Fibroblast of skin of right biceps (primary cell): ENCODE measurements at places on chromosomes 4 and X.

DNA sequence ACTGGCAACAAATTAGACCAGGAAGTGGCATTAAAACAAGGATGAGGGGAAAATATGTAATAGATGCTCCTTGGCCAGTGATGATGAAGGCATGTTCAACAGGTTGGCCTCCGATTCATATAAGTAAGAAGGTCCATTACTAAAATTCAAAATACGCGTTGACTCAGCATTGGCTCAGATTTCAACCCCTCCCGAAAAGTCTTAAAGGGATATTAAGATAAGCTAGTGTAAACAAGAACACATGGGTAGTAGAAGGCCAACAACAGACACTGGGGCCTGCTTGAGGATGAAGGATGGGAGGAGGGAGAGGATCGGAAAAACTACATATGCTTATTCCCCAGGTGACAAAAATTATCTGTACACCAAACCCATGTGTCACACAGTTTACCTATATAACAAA lies 19.1 kb upstream of the LAP3 start:
- DNase-seq = no peak

DNA sequence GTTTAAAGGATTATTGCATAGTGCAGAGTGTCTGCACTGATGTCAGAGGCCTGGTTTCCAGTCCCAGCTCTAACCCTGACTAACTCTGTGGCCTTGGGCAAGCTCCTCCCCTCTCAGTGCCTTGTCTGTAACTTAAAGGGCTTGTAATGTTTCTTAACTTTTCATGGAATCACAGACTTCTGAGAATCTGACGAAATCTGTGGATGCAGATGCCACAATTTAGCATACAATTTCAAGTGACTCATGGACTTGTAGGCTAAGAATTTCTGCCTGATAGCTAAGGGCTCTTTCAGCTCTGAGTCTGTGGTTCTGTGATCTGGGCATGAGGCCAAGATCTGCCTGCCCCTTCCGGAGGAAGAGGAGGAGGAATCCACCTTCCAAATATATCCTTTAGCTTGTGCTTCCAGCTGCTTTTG lies 236.9 kb downstream of the AR start:
- peak; percentile 95 for DNase-seq

DNA sequence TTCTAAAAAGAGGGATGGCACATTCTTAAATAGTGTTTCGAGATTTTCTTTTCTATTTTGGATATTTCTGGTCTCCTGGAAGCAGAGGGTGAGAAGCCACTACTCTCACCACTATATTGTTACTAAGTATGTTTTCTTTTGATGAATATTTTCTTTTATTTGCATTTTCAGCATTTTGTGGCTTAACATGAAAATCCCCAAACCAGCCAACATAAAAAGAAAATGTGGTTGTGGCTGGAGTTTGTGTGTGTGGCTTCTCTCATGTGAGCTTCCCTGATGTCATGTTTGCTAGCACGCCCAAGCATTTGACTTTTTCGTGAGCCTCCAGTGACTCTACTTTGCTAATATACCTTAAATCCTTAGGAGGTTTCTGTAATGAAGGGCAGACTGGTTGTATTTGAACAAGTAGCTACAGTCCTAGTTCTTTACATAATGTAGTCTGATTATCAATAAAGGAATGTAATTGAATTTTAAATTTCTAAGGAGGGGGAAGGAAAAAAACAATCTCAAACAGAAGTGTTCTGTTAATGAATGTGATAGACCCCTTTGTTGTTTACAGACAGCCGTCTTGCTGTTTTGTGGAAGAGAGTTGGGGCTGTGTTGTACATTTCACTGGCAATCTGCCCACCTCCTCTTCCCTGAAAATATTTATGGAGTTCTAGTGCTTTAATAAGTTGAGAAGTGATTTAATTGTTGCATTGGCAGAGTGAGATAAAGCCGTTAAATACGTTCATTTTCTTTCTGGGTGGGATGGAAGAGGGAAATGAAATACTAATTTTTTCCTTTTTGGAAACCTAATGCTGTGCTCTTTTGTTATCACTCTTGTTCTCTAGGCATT lies 114.6 kb downstream of the ARHGAP10 start:
- DNase-seq = no peak

DNA sequence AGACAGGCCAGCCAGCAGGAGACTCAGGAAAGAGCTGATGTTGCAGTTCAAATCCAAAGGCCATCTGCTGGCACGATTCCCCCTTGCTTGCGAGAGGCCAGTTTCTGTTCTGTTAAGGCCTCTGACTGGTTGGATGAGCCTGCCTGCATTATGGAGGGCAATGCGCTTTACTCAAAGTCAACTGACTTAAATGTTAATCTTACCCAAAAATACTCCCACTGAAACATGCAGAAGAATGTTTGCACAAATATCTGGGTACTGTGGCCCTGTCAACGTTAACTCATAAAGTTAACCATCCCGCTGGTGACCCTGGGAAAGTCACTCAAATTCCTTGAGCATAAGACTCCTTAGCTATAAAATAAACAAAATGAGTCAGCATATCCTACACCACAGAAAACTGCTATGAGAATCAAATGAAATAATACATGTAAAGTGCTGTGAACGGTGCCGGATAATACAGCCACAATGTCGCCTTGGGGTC lies 326.4 kb downstream of the EVC2 start:
- peak; percentile 79 for DNase-seq

- DNase-seq = no peak
Measured at GRCh38 chr4:10417740-10418139, 39.5 kb downstream of the ZNF518B start.

- DNase-seq = peak; percentile 14
Measured at GRCh38 chr4:10175626-10176025, 59.0 kb upstream of the WDR1 start.

- no peak for DNase-seq
Measured at GRCh38 chrX:68789966-68790365, 38.9 kb upstream of the EFNB1 start.

- no peak for DNase-seq
Measured at GRCh38 chrX:136627409-136627808, 20.5 kb upstream of the CD40LG start.

- no peak for DNase-seq
Measured at GRCh38 chr4:176099314-176099713, 33.7 kb downstream of the WDR17 start.
